CD4-positive, alpha-beta T cell treated with Interleukin-4 for 4 hours (primary cell): ENCODE measurements at places on chromosomes 4 and X.
A peak's percentile ranks its signal among the peaks of the same experiment; 100 is the strongest.

GRCh38 chr4:72953571-72953970, 115.9 kb downstream of the COX18 start:
- no peak for DNase-seq

DNA sequence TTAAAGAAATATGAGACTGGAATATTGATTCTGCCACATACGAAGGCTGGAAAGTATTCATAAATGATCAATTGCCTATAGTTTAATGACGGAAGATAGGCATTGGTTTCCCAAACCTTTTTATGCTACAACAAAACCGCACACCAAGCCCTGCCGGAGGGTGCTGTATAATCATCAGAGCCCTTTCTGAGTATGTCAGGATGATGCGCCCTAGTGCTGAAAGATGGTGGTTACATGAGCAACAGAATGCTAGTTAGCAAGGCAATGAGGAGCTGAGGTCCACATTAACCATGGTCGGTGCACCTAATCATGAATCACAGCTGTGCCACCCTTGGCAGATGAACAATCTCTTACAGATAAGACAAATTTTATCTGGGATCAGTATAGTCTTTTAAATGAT, 491.1 kb downstream of the PACRGL start:
- DNase-seq: no peak

DNA sequence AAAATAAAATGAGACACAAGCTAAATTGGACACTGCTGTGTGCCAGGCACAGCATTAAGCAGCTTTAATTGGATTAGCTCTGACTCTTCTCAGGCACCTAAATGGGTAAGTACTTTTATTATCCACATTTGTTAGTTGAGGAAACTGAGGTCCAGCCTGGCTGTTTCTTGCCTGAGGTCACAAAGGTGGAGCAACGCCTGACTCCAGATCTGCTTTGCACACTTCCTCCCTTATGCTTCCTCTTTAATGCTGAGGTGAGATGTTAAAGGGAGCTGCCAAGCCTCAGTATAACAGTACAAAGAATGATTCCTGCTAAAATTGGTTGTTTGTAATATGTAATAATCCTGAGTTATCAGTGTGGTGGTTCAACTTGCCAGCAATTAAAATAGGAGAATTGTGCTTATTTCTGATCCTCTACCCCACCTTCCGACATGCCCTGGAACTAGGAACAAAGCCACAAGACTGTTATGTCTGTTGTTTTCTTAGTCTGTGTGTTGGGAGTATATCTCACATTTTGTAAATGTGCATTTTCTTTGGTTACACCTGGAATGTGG, 74.4 kb downstream of the AFF1 start:
- DNase-seq: peak; percentile 11

GRCh38 chrX:134936542-134936941, 54.2 kb upstream of the SMIM10 start:
- DNase-seq: no peak

- no peak for DNase-seq
Measured at GRCh38 chrX:150489359-150490015, 78.9 kb upstream of the MTM1 start.

DNA sequence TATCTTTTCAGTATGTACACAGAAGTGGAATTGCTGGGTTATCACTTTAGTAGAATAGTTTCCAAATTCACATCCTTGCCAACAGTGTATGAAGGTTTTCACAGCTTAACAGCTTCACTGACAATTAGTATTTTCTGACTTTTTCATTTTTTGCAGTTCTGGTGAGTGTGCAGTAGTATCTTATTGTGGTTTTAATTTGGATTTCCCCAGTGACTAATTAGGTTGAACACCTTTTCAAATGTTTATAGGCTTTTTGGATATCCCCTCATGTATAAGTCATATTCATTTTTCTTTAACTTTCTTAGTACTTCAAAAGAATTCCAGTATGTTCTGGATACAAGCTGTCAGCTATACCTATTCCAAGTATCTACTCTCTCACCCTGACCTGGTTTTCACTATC, 37.1 kb downstream of the BRCC3 start:
- peak; percentile 0 for DNase-seq

- DNase-seq: no peak
Measured at GRCh38 chrX:134695999-134696398, 37.7 kb upstream of the PLAC1 start.

- no peak for DNase-seq
Measured at GRCh38 chr4:157304769-157305168, 84.2 kb downstream of the GRIA2 start.

DNA sequence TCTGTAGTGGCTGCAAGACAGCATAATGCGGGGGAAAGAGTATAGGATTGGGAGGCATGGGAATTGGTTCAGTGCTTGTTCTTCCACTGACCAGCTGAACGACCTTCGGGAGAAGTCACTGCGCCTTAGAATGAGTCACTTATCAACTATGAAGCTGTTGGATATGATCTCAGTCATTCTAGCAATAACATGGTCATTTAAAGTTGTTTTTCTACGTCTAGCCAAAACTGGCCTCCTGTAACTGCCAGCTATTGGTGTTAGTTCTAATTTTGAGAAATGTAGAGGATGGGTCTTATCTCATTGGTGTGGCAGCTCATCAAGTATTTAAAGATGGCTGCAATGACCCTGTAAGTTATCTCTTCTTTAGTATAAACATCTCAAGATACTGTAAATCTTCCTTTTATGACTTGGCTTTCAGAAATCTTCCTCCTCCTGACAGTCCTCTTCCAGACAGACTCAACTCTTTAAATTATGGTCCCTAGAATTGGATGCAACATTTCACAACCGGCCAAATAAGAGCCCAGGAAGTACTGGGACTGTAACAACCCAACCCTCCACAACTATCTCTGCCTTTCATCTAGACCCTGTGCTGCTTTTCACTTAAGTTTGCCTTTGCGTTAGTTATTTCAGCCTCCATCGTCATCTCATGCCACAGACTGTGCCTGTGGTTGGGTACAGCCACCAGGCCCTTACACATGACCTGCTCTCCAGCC, 243.3 kb downstream of the CBR4 start:
- no peak for DNase-seq

DNA sequence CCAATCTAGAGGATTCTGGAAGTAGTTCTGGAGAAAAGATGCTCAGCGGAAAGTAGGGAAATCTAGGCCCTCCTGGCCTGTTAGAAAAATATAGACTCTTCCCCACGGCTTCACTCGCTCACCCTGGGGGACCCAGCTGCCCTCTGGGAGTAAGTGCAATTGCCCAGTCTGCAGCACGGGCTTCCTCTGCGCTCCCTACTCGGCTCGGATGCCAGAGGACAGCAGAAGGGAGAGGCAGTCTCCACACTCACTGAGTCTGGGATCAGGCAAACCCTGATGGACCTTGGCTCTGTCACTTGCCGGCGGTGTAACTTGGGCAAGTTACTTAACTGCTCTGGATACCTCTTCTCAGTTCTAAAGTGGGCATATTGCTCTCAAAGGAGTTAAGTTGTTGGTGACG, 2.1 kb downstream of the SHISA3 start:
- DNase-seq: no peak

- DNase-seq: no peak
Measured at GRCh38 chr4:83362492-83363329, 28.1 kb upstream of the HPSE start.

- no peak for DNase-seq
Measured at GRCh38 chr4:80967346-80967745, 63.2 kb upstream of the BMP3 start.

- no peak for DNase-seq
Measured at GRCh38 chrX:118468122-118468521, 27.5 kb upstream of the DOCK11 start.

- DNase-seq: no peak
Measured at GRCh38 chrX:7771788-7772438, 71.1 kb upstream of the VCX start.

DNA sequence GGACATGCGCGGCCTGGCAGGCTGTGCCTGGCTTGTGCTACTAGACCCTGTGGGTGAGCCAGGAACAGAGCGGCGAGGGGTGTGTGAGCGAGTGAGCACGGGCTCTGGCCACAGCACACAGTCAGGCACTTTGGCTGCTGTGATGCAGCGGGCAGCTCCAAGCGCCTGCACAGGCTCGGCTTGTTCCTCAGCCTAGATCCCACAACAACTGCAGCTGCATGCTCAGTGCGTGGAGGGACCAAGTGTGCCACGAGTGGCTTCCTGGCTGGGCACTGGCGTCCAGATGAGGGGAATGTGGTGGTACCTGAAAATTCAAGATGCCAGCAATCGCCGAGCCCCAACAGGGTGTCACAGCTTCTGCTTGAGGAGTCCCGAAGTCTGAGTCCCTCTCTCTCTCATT, 1056.6 kb downstream of the RAPGEF2 start:
- DNase-seq: no peak

GRCh38 chr4:133498149-133498548, 349.1 kb downstream of the PCDH10 start:
- no peak for DNase-seq

GRCh38 chr4:83221897-83222441, 62.6 kb downstream of the COQ2 start:
- no peak for DNase-seq

GRCh38 chr4:86939729-86940575, 5.1 kb downstream of the AFF1 start:
- peak; percentile 72 for DNase-seq

DNA sequence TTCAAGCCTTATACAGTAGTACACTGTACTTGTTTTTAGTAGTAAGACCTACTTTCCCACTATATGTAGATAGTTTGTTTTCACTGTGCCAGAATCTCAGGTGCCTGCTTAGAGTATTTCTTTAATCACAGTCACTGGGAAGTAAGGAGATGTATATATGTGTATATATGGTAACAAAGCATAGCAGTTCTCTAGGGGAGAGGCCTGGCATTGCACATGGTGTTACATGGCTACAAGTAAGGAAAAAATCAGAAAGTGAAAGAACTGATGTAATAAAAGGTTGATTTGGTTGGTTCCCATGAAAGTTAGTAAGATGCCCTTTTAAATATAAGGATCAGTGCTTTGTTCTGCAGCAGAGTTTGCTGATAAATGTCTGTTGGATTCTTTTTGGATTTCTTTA, 9.3 kb upstream of the DCK start:
- no peak for DNase-seq

DNA sequence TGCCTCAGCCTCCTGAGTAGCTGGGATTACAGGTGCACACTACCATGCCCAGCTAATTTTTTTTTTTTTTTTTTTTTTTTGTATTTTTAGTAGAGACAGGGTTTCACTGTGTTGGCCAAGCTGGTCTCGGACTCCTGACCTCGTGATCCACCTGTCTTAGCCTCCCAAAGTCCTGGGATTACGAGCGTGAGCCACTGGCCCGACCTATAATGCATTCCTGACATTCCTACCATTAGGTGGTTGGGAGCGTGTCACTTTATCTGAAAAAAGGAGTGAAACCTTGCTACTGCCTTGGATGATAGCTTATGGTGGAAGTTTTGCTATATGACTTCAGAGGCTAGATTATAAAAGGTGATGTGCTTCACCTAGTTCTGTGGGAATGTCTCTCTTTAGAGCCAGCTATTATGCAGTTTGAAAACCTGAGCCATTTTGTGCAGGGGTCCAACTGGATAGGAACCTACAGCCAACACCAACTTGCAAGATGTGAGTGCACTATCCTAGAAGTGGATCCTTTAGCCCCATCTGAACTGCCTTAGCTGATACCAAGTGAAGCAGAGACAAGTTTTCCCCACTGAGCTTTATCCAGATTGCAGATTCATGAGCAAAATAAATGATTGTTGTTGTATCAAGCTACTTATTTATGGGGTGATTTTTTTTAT, 29.8 kb upstream of the EMCN start:
- no peak for DNase-seq

DNA sequence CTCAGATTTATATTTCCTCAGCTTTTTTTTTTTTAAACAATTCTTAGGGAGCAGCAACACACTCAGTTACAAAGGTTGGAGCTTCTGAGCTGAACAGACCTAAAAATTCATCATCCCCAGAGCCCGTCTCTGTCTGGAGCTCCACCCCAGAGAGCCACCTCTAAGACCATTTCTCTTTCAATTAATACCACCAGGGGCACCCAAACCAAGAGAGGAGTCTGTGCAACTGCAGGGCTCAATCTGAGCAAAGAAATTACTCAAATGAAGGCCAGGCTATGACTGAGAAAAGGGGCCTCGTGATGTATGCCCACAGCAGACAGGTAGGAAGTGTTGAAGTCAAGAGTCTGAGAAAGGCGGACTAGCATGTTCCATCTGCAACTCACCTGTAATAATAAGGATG, 95.5 kb downstream of the C4orf51 start:
- no peak for DNase-seq

- no peak for DNase-seq
Measured at GRCh38 chrX:118250445-118250844, 95.5 kb upstream of the WDR44 start.

DNA sequence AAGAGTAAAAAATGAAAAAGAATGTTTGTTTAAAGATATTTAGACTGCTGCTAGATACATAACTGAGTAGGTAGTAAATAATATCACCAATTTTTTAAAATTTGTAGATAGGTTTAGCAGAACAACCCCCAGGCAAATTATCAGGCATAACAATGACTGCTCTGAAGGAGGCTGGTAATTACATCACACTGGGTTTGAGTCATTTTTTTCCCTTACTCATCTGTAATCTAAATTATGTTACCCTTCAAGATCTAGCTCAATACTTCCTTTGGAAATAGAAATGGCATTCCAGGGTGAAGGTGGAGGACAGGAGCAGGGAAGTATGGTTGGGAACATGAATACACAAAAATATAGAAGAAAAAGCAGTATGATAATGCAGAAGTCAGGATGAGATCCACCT, 431.6 kb upstream of the MAOA start:
- no peak for DNase-seq

DNA sequence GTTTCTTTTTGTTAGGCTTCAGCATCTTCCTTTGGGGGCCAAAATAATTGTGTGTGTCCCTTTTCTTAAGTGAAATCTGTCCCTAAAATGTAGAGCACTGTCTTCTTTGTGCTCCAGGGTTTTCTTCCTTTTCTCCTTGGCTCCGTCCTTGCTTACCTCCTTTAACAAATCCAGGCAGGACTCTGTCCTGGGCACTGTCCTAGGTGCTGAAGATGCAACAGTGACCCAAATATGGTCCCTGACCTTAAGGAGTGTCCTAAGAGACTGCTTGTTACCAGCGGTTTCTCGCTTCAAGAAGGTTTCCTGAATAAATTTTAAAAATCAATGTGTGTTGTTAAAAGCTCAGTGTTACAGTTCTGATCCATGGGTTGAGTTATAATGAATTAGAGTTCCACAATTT, 471.8 kb downstream of the KCNIP4 start:
- DNase-seq: no peak

- DNase-seq: no peak
Measured at GRCh38 chr4:71944956-71945355, 86.8 kb upstream of the NPFFR2 start.

DNA sequence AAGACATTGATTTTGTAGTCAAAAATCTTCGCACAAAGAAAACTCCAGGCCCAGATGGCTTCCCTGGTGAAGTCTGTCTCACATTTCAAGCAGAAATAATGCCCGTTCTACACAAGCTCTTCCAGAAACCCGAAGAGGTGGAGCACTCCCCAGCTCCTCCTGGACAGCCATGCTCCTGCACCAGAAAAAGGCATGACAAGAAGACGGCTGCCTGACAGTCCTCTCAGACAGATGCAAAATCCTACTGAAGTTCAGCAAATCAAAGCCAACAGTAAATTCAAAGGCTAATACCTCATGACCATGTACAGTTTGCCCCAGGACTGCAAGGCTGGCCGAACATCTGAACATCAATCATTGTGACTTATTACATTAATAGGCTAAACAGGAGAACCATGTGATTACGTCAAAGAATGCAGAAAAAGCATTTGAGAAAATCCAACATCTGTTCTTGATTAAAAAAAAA, 30.8 kb upstream of the MXD4 start:
- no peak for DNase-seq
